Hypothalamus (tissue), 51 donors: ENCODE measurements at places on chromosomes 1 and 21.

DNA sequence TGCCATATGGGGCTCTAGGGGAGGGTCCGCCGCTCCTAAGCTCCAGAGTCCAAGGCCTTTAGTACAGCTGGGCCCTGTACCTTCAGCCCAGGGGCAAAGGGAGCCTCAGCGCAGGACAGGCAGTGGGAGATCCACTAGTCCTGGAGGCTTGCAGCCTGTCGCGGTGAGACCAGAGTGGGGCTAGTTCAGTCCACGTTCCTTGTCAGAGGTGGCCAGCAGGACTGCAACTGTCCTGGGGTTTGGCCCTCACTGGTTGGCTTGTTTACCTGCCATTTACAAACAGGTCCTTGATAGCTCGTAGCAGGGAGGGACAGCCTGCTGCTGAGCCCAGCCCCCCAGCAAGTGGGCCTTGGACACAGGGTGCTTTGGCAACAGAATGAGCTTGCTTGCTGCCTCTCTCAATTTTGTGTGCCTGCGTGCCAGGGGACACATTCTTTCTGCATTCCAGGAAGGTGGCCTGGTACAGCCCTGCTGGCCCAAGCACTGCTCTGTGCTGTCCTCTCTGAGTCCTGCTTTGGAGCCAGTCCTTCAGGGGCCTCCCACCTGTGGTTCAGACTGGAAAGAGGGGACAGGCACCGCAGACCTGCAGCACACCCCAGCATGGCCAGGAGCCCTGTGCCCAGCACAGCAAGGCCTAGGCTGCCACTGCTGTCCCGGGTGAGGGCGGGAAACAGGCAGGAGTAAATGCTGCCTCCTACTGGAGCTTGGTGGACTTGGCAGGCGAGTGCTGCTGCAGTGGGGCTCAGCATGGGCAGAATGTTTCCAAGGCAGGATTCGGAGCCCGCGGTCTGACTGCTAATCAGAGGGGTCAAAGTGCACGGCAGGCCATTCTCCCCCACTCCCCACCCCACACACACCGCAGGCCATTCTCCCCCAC, 15.2 kb downstream of the H6PD start:
- DNase-seq = no peak

- peak; percentile 25 for DNase-seq
Measured at GRCh38 chr1:230682274-230682673, 31.6 kb downstream of the AGT start.

DNA sequence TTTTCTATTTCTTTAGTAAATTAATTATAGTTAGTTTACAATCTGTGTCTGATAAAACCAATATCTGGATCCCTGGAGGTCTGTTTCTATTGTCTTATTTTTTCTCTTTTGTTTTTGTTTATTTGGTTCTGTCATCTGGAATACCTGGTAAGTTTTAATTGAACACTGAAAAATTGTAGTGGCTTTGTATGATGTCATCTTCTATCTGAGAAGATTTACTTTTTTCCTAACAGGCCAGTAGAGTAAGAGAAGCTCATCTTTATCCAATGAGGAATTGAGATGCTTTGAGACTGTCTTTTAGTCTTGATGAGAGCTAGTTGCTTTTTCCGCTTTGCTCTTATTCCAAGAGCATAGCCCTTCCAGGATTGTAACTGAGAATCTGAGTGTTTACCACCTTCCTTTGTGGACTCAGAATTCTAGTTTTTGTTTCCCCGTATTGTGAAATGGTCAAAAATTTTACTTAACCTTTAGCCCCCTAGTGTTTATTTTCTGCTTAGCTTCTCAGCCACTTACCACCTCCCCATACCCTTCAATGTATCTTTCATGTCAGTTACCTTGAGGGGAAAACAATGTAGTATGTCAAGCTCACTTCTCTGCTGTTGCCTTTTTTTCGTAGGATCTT, 25.0 kb downstream of the PTGFRN start:
- DNase-seq = no peak

- no peak for DNase-seq
Measured at GRCh38 chr1:113416496-113416895, 26.2 kb downstream of the MAGI3 start.

DNA sequence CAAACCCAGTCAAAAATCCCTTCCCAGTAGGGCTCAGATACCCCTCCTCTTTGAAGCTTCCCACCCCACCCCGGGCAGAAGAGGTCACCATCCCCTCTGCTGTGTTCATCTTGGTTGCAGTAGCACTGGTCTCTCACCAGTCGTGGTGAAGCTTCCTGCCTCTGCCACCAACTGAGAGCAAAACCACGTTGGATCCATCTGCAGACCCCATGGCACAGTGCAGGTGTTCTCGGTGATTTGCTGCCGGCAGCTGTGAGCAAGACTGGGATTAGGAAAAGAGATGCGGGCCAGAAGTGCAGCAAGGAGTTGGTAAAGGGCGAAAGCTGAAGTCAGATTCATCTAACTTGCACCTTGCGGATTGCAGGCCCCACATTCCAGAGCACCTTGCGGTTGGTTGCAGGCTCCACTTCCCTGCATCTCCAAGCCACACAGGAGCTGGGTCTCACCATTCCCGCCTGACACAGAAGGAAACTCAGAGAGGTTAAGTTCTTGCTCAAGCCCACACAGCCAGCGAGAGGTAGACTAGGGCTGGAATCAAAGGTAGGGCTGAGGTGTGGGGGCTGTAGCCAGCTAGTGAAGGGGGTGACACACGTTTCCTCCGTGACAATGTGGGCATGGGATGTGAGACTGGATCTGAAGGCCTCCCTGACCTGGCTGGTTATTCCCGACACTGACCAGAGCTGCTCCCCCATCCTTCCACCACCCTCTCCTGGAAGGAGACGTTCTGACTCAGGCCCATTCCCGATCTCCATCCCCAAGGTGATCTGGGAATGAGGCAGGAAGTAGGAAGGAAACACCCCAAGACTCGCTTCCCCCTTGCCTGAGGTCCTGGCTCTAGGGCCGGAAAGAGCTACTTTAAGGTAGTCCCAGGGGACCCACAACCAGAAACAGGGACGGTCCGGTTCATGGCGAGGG, 3.3 kb upstream of the FAM110D start:
- no peak for DNase-seq

- no peak for DNase-seq
Measured at GRCh38 chr1:147216124-147216523, 9.0 kb downstream of the FMO5 start.

DNA sequence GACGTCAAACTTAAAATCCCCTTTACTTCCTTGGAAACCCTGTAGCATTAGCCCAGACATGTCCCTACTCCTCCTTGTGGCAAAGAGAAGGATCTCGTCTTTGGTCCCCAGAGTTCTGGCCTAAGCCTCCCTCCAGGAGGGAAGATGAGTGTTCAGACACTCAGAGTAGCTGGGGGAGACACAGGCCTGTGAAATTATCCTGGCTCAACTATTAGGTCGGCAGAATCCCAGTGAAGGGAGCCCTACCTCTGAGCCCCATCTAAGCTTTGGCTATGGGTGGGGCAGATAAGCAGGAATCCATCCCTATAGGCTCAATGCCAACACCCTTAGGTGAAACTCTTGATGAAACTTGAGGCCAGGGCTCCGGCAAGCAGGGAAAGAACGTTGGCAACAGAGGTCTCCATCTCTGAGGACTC, 1.7 kb upstream of the SFN start:
- no peak for DNase-seq

DNA sequence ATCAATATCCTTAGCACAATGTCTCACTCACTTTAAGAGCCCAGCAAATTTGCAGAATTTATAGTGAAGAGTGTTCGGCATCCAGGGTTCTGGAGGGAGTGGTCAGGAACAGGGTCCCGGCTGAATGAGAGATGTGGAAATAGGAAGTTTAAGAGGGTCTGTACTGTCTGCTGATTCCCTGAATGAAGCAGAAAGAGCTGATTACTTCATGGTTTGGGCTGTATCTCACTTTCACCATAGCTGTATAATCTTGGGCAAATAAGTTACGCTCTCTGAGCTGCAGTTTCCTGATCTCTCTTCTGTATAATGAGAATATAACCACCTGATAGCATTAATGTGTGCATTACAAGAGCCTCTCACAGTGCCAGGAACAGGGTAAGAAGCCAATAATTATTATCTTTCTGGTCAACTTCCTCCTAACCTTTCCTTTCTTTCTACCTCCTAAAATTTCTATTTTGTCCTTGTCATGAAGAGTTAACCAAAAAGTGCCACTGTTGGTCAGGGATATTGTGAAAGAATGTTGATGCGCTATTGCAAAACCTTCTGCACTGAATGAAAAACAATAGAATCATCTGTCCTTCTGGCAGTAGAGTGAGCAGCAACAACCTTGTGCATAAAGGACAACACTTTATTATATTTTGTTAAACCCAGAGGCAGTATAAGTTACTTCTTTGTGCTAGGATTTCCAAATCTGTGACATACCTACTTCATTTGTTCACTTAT, 14.7 kb upstream of the PTGFR start:
- DNase-seq = no peak

- no peak for DNase-seq
Measured at GRCh38 chr1:239178961-239179360, 207.4 kb upstream of the CHRM3 start.

GRCh38 chr1:44619261-44619900, 54.9 kb downstream of the TMEM53 start:
- DNase-seq = no peak

GRCh38 chr1:224860488-224861338, 68.8 kb upstream of the DNAH14 start:
- no peak for DNase-seq

DNA sequence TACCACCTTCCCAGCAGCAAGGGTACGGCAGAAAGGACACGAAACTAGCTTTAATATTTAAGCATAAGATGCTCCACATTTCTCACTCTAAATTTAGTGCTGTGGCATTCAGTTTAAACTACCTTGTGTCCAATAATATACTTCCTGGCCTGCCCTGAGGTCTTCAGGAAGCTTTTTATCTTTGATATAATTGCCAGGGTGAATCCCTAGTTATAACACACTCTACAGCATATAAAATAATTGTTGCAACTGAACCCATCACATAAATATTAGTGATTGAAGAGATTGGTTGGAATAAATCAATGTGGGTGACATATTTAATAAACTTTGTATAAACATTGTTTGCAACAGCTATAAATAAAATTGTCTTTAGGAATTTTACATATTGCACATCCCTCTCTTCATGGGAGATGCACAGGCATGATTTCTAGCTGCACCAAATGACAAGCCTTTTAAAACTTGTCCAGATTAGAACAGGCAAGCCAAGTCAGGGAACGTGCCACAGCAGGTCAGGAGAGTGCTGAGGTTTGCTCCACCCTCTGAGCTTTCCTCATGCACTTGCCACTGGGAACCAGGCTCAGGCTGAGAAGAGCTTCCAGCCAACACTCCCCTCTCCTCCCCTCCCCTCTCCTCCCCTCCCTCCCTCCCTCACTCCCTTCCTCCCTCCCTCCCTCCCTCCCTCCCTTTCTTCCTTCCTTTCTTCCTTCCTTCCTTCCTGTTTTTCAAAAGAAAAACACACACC, 623.2 kb upstream of the PKN2 start:
- no peak for DNase-seq

DNA sequence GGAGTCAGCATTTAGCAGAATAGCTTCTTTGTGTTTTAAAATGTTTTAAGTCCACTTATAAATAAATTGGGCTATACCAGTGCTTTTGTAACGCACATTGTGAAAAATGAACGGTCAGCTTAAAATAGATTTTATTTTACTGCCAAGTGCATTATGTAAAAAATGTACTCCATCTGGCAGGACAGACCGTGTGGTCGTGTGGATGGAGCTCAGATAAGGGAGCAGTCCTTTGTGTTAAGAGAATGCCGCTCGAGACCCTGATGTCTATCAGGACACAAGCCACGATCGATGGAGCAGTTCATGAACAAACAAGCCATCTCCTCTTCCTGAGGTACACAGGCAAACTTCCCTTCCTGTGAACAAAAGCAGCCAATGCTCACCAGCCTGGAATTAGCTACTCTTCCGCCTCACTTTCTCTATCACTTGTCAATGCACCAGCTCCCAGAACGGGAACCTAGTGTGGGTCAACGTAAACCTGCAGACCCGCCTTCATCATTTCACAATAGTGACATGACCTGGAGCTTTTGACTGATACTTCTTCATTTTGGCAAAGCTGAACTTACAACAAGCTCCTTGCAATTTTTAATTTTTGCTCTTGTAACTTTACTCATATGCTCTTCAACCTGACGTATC, 243.5 kb downstream of the TGFB2 start:
- no peak for DNase-seq
